H54 (cell line): ENCODE measurements at places on chromosomes 16 and 17.

GRCh38 chr16:64925166-64925565, 196.7 kb downstream of the CDH11 start:
- no peak for DNase-seq

- DNase-seq = no peak
Measured at GRCh38 chr16:78927766-78928165, 672.8 kb downstream of the MAF start.

DNA sequence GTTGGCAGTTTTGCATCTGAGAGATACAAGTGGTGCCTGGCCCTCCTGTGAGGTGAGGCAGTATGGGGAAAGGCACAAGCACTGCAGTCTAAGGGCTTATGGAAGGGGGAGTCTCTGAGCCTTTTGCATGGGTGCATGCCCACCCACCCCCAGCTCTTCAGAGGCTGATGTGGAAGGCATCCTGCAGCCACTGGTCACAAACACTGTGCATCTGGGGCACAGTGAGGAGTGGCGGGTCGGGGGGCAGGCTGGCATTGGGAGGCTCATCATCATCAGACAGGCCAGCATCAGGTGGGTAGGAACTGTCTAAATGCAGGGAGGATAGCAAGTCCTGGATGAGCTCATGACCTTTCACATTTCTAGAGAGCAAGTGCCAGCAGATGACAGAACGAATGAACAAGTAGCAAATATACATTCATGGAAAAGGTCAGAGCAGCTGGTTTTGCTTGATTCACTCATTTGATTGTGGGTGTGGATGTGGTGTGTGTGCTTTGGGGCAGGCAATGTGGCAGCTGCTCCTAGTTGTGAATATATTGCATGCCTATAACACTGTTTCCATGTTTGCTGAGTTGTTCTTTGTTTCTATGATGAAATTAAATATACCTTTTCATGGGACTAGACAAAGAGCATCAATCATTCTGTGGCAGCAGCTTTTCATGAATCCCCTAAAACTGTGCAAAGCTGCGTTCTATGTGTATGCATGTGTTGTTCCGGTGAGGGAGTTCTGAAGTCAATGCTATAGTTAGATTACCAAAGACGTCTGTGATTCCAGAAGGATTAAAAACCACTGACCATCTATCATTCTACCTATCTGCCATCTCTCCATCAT, 29.2 kb downstream of the TRIM25 start:
- no peak for DNase-seq

DNA sequence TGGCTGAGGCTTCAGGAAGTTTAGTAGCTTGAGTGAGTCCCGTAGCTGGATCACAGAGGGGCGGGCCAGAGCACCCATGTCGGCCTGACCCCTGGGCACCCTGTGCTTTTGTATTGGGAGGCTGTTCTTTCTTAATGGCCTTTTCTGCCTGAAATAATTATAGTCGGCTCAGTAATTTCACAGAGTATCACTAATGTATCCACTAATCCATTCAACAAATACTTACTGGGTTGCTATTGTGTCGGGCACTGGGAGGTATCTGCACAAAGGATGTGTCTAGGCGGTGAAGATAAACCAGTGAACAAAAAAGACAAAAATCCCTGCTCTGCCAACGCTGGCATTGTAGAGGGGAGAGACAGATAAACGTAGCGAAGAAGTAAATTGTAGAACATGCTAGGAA, 318.6 kb downstream of the FOXL1 start:
- no peak for DNase-seq

DNA sequence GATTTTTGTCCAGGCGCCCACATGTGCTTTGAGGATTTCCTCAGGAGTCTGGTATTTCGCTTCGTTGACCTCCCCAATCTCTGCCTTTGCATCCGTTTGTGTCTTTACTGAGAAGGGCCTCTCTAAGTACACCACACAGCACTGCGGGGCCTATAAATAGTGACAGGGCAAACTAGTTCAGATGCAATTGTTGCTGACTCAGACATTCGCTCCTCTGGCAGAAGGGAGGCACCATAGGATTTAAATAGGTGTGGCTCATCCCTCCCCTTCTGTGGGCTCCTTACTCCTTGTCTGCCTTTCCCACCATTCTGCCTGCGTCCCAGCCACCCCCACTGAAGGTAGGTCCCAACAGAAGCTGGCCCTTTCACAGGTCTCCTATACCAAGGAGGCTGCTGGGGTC, 192.3 kb downstream of the SHISA9 start:
- no peak for DNase-seq

DNA sequence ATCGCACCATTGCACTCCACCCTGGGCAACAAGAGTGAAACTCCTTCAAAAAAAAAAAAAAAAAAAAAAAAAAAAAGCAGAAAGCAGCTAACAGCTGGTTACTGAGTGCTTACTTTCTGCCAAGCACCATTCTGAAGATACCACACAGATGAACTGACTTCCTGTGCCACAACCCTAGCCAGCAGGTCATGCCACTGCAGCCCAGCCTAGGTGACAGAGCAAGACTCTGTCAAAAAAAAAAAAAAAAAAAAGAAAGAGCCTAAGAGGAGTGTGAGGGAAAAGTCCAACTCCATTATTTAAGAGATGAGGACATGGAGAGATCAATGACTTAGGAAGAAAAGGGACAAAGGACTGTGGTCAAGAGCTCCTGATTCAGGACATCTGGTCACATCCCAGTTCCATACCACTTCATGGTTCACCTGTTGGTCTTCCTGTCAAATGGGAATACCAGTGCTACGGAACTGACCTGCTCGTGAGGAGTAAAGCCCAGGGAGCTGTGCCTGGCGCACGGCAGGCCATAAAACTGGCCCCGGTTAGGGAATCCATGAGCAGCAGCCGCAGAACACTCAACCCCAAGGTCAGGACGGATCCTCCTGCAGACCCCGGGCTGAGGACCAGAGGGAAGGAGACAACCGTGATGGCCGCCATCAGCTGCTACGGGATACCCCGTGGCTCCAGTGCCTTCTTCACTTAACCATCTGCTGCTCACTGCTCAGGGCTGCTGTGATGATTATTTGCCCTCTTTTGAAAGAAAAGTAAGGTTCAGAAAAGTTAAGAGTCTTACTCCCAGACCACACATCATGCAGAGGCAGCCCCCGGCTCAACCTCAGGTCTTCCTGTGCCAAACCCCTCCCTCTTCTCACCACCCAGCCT, 950 bp downstream of the KLHDC4 start:
- DNase-seq = no peak

GRCh38 chr17:79366988-79367571, 243.8 kb downstream of the RBFOX3 start:
- DNase-seq = no peak

DNA sequence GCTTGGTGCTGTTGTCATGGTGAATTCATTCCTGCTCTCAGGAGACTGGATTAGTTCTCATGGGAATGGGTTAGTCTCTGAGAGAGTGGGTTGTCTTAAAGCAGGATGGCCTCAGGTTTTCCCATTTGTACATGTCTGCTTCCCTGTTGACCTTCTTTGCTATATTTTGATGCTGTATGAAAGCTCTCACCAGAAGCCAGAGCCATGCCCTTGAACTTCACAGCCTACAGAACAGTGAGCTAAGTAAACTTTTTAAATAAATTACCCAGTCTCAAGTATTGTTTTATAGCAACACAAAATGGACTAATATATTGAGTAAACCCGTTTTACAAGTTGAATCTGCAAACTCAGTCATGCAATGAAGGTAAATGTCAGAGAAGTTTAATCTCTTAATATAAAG, 66.8 kb downstream of the CDRT15 start:
- no peak for DNase-seq

DNA sequence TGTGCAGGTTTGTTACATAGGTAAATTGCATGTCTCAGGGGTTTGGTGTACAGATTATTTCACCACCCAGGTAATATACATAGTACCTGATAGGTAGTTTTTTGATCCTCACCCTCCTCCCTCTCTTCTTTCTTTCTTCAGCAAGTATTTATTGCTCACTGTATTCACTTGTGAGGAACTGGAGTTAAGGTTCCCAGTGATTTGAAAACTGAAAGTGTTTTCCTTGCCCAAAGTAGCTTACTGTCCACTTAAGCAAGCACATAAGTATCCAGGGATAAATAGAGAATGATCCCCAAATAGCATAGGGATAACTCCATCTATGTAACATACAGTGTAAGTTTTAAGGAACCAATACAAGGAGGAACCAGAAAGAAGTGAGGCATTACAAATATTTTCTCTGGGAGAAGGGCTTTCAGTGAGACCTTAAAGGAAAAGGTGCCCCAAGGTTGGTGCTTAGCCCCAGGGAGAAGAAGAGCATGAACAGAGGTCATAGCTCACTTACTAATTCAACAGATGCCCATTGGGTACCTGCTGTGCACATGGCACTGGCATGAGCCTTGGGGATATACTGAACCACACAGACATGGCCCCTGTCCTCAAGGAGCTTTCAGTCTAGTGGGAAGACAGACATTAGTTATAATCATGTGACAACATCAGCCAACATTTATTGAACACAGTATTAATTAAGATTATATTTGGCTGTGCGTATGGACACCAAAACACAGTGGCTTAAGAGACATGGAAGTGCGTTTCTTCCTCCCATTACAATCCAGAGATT, 17.0 kb downstream of the MYL4 start:
- DNase-seq = no peak
